ENCODE measurements at places on chromosomes 12 and 14. TPM values are rescaled to one million over a fixed set of nuclear protein-coding genes. Genes with fewer than 3 reads are reported as not detected.

The IGF1 gene
- 0.63 TPM for total RNA-seq

The PLEKHD1 gene
- total RNA-seq = not detected

The SERPINA3 gene
- total RNA-seq = 13.6 TPM

The ASCL1 gene
- total RNA-seq = not detected

The ASIC1 gene
- total RNA-seq = 4.9 TPM

The KIAA0586 gene
- 22.5 TPM for total RNA-seq

The RNU4-1 gene
- total RNA-seq = under 0.01 TPM

The SCNN1A gene
- under 0.01 TPM for total RNA-seq

The CLBA1 gene
- total RNA-seq = 2.8 TPM

The MYF5 gene
- total RNA-seq = not detected

The RAD9B gene
- 5.5 TPM for total RNA-seq

The IL23A gene
- not detected for total RNA-seq

The ZDHHC22 gene
- not detected for total RNA-seq

The KRT6C gene
- total RNA-seq = not detected

The FOXN3 gene
- 35.3 TPM for total RNA-seq
